Naive thymus-derived CD8-positive, alpha-beta T cell (primary cell): ENCODE measurements at places on chromosomes 3 and 15.

DNA sequence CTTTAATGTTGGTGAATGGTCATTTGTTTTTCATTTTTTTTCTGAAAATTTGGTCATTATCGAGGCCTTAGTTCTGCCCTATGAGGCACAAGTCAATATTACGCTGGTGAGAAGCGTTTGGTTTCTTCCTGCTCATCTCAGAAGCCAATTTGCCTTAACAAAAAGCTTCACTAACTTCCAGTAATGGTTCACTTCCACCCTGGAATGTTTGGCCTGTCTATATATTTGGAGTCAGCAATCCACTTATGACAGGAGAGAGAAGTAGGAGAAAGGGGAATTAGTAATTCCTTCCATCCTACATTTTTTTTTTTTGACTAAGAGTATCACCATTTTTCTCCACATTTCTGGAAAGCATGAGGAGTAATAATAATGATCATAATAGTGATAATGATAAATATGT is 124.4 kb downstream of the DIPK2A start:
- no peak for DNase-seq

DNA sequence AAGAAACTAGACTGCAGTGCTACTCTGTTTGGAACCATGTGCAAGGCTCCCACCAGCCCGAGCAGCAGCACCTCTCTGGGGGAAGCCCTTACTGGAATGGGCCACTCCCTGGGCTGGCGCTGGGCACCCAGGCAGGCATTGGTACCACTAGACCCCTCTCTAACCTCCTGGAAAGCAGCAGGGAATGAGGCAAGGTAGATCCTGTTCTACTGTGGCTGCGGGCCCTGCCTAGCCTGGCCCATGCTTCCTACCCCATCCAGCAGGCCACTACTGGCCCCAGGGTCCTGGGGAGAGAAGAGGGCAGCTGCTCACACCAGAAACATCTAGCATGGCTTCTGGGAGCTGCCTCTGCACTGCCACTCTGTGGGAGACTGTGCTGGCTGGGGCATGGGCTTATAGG is 44.8 kb downstream of the MESD start:
- DNase-seq, result no peak

GRCh38 chr3:39641274-39641673 is 168.1 kb upstream of the MYRIP start:
- DNase-seq, result no peak

DNA sequence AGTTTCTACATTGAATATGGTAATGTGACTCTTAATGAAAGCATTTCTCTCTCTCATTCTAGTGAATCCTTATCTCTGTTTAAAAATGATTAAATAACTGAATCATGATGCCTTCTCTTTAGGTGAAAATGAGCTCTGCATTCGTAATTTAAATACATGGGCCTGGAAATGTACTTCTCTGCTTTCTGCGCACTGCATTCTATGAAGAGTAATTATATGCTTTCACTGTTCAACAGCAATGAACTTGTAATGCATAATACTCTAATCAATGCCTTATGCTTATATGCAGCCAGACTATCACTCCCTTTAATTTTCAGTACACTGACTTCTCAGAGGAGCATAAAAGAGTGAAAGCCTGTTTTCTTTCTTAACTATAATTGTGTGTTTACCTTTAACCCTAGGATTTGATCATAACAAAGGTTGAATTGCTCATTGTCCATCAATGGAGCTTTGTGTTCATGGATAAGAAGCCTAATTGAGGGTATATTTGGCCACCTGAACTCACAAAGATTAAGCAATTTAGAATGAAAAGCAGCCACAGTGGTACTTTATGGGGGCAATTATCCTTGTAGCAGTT is 330.8 kb upstream of the PDZRN3 start:
- DNase-seq, result no peak
